ENCODE measurements at places on chromosomes 1 and 21.

DNA sequence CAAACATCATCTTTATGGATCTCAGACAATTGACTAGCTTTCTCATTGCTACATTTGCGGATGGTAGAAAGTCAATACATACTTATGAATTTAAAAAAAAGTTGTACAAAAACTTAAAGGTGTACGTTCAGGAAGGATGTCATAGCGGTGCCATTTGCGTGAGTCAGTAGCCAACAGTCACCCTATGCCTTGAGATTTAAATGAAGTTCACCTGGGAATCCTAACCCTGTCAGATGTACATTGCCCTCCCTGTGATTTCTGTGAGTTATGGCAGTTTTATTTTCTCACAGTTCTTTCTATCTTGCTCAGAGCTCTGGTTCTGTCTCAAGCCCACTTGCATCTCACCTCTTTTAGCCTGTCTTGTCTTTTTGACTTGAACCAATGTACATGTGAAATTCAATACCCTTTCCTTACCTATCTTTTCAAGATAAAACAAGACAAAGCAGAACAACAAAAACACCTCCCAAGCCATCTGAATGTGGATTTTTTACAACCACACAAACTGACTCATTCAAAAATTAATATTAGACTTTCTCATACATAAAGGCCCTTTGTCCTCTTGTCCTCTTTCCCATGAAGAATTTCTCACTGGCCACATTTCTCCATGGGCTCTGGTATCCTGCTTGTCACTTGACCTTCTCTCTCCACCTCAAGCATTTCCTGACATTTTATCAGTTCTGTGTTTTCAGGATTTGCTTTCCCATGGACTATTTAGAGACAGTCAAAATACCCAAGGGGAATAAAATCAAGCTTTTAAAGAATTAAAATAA is 25.3 kb upstream of the ZNF697 start:
- DNase-seq, result no peak

- no peak for DNase-seq
These were observed 657 bp upstream of the HNRNPU start for GRCh38 chr1:244865028-244865371.

DNA sequence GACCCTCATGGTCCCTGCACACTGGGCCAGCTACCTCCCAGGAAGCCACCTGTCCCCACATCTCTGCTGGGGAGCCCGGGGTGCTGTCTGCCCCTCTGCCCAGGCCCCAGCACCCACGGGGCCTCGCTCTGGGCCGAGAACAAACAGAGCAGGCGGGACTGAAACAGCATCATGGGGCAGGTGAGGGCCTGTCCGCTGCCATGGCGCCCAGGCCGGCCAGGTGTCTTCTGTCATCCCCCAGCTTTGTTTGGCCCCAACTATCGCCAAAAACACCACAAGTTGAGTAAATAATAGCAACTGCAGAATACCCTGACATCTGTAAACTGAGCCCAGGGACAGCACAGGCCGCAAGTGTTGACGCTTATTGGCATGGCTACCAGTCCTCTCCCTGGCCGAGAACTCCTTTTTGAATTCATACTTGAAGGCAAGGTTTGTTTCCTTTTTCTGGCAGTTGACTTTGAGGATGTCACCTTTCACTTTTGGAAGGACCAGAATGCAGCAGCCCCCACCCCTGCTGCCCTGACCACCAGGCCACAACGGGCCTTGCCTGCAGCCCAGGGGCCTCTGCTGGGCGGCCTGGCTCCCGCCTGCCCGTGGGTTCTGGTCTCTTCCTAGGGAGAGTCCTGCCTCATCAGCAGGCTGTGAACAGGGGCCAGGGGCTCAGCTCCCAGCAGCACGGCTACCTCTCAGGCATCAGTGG is 152.7 kb downstream of the CASZ1 start:
- no peak for DNase-seq

DNA sequence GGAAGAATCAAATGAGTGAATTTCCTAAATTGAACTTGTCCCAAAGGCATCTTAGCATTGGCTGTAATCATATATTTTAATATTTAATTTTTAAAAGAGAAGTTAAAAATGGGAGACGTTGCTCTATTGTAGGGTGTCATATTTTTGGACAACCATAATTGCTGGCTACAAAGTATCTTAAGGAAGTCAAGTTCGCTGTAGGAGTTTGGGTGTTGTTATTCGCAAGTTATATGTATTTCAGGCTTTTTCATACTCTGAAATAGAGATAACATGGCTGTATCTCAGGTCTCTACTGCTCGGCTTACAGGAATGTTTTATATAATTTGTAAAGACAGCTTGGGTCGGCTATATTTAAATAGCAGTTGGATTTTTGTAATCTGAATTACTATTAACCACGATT is 852 bp downstream of the TMEM50A start:
- DNase-seq, result no peak

GRCh38 chr1:70764747-70765146 is 282.9 kb downstream of the PTGER3 start:
- no peak for DNase-seq

DNA sequence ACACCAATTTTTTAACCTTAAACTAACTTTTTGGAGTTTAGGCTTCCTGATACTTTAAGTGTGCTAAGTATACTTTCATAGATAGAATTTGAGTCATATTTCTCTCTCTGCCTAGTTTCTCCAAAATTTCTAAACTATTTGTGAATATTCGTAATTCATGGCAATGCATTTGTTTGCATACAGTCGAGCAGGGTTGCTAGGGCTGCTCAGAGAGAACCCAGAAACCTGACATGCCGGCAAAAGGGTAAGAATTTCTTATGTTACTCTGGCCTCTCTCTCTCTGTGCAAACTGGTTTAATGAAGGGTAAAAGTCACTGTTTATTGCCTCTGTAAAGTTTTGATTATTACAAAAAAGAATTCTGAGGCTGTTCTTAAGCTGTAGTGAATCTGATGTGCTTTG is 25.1 kb upstream of the SLC9A1 start:
- no peak for DNase-seq
